Hematopoietic multipotent progenitor cell (in vitro differentiated cells): ENCODE measurements at places on chromosomes 3 and 15. TPM values are rescaled to one million over a fixed set of nuclear protein-coding genes. Genes with fewer than 3 reads are reported as not detected.

CPB1 gene
- under 0.01 TPM for total RNA-seq

SI gene
- not detected for total RNA-seq

STOML1 gene
- 14.5 TPM for total RNA-seq

MITF gene
- 2.2 TPM for total RNA-seq

FSIP1 gene
- total RNA-seq = 0.27 TPM

ALG3 gene
- 54.7 TPM for total RNA-seq

ISLR gene
- total RNA-seq = not detected

NME9 gene
- 1.1 TPM for total RNA-seq

UACA gene
- total RNA-seq = 3.0 TPM

TM2D3 gene
- 45.0 TPM for total RNA-seq

CADM2 gene
- total RNA-seq = 5.1 TPM

CASR gene
- total RNA-seq = under 0.01 TPM

LMAN1L gene
- total RNA-seq = 0.27 TPM

FHIT gene
- total RNA-seq = 4.8 TPM

SCAANT1 gene
- total RNA-seq = not detected

GRCh38 chr3:39142067-39142466, 11.3 kb downstream of the CSRNP1 start:
- DNase-seq = no peak

- DNase-seq = no peak
Observed at GRCh38 chr3:43998370-43998835, 243.3 kb upstream of the TOPAZ1 start.

- no peak for DNase-seq
Observed at GRCh38 chr3:123605789-123606234, 21.0 kb upstream of the HACD2 start.

DNA sequence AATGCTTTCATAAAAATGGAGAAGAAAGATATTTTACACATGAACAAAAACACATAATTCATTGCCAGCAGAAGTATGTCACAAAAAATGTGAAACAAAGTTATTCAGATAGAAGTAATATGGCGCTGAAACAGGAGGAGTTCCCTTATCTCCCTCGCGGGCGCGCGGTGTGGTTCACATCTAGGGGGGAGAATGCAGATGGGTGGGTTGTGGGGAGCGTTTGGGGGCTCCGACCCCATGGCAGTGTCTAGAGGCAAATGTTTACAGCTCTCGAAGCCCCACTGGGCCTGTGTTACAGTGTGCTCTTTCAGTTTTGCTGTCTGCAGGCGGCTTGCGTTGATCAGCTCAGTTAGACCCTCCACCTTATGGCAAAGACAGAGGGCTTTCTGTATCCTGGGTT, 297.5 kb downstream of the CGGBP1 start:
- no peak for DNase-seq

DNA sequence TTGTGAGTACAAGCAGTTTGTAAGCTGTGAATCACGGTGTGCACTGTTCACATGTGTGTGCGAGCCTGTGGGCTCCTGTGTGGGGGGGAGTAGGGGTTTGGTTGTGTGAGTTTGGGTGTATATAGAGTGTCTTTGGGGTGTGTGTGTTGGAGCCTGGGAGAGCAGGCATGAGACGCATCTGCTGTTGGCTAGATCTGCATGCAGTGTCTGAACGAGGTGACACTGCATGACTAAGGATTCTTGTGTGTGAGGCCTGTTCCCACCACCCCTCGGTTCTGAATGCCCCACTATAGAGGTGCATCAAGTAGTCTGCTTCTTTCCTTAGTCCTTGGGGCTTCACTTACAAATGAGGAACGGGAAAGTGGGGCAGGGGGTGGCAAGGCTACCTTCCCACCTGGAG, 68.4 kb downstream of the MAGEF1 start:
- no peak for DNase-seq

DNA sequence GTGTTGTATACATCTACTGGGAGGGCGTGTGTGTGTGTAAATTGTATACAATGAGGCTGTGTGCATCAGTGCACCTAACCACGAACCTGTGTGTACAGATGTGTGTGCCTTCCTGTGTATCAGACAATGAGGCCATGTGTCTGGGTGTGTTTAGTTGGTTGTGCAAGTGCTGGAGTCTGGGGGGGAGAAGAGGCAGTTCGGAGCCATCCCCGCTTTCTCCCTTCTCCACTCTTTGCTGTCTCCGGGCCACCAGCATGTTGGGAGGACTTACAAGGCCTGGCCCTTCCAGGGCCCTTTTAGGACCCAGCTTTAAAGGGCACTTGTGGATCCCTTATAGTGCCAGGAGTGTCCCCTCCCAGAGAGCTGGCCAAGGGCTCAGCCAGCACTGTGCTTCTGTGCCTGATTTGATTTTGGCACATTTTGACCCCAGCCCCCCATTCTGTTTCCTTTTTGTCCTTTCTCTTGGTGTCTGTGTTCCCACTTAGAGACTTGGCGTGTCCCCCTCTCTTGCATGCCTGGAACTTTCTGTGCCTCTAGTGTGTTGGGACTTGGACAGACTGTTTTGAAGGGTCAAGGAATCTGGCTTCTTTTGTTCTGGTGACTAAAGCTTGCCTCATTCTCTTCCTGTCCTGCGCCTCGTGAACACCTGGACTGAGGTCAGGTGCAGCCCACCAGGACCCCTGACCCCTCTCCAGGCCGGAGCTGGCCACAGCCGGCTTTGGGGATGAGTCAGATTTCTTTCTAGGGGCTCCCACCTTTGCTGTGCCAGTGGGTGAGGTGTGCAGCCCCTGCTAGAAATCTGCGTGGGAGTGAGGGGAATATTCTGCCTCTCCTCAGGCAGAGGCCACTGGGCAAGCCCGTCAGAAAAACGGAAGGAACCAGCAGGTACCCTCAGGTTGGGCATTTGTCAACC, 1.5 kb downstream of the CTDSPL start:
- no peak for DNase-seq

- DNase-seq = no peak
Observed at GRCh38 chr3:7074217-7074616, 213.3 kb downstream of the GRM7 start.

DNA sequence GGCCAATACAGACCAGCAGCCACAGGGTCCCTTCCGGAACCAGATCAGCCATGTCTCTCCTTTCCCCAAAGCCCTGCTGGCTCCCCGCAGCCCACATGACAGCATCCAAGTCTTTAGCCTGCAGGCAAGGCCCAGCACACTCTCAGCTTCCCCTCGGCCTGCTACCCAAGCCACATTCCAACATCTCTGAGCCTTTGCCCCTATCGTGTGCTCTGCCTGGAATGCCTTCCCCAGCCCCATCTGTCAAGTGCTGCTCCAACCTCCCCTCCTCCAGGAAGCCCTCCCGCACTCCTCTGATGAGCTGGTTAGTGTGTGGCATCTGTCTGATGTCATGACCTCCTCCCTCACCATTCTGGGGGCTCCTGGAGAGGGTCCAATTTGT, 8.5 kb downstream of the PLXND1 start:
- no peak for DNase-seq

GRCh38 chr15:28013976-28014375, 85.1 kb downstream of the OCA2 start:
- no peak for DNase-seq

DNA sequence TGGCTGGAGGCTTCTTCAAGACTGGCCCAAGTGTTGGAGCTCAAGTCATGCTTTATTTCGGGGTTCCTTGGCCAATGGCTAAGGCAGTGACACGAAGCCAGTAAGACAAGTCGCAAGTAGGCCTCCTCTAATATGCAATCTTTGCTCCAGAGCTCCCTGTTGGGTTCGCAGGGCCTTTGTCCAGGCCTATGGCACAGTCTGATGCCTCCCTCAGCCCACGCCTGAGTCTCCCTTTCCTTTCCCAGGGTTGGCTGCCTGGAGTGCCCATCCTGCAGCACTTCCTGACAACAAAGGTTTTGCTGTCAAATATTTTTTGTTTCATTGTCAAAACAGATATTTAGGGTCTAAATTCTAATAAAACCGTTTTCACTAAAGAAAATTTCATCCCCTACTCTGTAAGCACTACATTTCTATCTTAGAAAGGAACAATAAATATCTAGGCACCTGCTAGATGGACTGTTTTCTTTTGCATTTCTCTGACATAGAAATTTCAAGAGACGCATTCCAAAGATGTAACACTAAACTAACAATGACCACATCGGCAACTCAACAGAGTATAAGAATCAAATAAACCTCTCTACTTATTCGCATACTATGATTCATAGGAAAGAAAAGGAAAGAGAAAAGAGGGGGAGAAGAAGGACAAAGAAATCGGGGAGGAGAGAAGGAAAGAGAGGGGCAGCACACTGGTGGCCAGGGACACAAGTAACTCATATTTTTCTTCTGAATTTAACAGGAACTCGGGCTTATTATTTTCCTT, 393.1 kb upstream of the ATP11B start:
- no peak for DNase-seq

- no peak for DNase-seq
Observed at GRCh38 chr3:1172644-1173043, 79.8 kb downstream of the CNTN6 start.

DNA sequence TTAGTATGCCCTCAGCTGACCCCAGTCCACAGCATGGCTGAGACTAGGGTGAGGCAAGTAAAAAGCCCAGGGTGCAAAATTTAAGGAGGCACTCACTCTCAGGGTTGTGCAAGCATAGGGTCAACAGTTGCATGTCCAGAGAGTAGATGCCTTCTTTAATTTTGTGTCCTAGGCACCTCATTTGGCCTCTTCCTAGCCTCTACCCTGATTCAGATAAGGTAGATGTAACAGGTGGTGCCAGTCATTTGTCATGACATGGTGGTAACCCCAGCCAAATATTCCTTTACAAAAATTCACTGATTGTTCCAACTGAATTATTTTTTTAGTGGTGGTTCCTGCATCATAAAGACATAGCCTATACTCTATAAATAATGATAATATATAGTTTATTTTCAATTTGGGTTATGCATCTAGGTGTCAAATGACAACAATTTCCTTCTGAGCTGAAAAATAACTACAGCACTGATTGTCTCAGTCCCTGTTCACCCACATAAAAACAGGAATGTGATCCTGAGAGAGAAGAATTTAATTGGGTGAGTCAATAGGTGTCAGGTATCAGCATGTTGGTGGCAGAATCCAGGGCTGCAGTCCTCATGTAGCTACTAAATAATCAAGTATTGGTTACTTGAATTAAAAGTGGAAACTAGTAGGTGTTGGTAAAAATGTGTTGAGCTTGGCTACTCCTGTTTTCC, 44.2 kb upstream of the TIPARP start:
- no peak for DNase-seq

DNA sequence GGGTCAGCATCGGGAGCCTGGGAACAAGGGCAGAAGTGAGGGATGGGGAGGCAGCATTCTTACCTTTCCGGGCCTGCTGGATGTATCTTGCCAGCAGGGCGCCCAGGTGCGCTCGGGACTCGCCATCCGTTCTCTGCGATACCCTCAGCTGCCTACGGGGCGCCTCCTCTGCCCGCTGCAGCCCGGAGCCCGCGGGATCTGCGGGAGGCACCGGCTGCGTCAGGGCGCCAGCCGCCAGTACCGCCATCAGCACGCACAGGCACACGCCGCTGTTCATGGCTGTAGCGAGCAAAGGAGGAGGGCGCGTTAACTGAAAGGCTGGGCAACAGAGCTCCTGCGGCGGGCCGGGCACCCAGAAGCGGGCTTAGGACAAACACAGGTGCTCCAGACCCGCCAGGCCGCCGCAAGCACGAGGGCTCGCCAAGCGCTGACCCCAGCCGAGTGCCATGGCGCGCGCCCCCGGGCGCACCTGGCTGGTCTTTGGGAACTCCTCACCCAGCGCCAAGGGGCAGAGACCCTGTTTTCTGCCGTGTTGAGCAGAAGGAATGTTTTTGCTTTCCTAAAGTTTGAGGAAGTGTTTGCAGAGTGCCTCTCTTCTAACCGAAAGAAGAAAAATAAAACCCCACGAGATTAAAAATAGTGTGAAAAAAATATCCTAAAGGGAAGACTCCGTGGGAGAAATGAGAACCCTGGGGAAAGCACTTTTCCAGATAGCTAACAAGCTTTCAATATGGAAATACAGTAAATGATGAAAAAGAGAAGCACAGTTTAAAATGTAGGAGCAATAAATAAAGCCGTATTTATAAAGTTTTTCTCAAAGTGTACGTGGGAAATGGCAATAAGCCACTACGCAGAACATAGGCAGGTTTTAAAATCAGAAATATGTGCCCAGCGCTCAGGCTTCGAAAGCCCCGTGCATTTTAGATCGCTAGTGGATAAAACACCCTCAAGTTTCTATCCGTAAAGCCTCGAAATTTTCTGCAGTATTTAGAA, 2.3 kb downstream of the CCK start:
- no peak for DNase-seq

DNA sequence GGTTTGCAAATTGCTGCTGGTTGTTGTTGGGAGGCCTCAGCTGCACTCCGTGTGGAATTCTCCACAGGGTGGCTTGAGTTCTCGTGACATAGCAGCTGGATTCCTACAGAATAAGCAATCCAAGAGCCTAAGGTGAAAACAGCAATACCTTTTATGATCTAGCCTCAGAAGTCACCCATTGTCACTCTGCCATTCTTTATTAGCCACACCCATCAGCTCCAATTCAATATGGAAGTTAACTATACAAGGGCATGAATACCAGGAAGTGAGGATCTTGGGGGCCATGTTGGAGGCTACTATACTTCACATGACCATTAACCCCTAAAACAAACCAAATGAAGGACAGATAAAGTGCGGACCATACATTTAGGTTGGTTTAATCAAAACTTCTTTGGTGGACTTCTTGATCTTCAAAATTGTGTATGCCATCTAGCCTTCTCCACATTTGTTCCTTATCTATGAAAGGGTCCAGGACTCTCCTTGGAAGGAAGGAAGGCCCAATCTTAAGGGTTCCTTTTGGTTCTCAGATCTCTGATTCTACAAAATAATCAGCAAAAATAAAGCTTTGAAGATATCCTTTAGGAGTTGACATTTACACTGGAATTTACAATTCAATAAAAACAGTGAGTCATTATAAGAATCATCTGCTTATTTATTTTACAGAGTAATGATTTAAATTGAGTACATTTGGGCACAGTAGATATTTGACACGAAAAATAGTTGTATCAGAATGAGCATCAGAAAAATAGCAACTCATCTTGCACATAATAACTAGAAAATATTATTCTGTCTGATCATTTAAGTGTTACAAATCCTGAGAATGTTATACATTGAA, 21.5 kb downstream of the CIAO2A start:
- no peak for DNase-seq

DNA sequence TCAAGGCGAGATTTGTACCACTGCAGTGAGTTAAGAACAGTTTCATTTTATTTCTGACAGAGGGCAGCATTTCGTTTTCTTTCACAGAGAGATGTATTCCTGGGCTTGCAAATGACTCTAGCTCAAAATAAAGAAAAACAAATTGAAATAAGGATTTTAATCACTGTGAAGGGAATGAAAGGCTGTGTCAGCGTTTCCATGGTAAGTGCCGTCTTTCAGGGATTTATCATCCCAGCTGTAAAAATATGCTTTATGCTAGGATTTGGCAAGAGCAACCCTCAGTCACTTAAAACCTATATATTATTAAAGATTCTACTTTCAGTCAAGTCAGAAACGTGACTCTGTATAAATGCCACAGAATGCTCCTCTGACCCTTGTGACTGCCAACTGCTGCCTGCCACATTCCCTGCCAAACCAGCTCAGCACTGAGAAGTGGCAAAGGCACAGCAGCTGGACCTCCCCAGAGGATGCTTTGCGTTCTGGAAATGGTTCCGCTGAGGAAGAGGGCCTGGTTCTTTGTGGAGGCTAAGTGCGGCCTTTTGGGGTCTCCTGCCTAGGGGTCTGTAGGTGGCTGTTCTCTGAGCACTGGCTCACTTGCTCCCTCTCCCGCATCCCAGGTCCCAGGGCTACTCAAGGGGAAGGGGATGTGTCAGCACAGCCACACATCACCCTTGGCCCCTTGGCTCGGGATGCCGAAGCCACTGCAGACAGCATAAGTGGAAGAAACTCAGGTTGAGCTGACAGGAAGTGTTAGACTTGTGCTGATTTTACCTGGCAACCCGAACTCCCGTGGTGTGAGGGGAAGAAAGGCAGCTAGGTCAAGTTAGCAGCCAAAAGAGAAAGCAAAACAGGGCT, 56.6 kb upstream of the POMGNT2 start:
- DNase-seq = no peak

- DNase-seq = no peak
Observed at GRCh38 chr3:35757991-35758757, 118.8 kb downstream of the ARPP21 start.
